Forelimb muscle (tissue), 1 donor: ENCODE measurements at places on chromosomes 6 and 20. TPM values are rescaled to one million over a fixed set of nuclear protein-coding genes. Genes with fewer than 3 reads are reported as not detected.

GRCh38 chr6:40352527-40353170, 234.5 kb downstream of the LRFN2 start:
- no peak for DNase-seq

DNA sequence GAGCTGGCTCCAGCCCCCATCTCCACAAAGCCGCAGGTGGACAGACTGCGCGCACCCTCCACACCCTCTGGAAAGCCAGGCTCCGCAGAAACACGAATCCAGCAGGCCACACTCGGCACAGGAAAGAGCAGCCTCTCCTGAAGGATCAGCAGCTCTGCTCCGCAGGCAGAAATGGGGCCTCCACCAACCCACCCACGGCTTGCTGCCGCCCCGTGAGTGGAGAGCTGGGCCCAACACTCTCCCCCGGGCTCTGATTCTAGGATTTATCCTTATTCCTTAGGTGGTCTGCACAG, 39.2 kb downstream of the TAF4 start:
- no peak for DNase-seq

The TXNDC5 gene
- polyA plus RNA-seq, result 90.0 TPM

GRCh38 chr20:31691646-31692275, 30.9 kb downstream of the BCL2L1 start:
- no peak for DNase-seq

The OR12D3 gene
- polyA plus RNA-seq, result not detected

The CSE1L gene
- polyA plus RNA-seq, result 56.4 TPM

- no peak for DNase-seq
Measured at GRCh38 chr20:23745247-23745646, 5.5 kb downstream of the CST1 start.

The HELZ2 gene
- 6.6 TPM for polyA plus RNA-seq

GRCh38 chr20:31979713-31980426, 11.9 kb downstream of the XKR7 start:
- no peak for DNase-seq
